Stimulated activated CD4-positive, alpha-beta T cell treated with anti-CD3 and anti-CD28 coated beads, Interleukin-1b, Interleukin-23, amount 100 ng/mL, for 24 hours (primary cell): ENCODE measurements at places on chromosomes 4 and X.

DNA sequence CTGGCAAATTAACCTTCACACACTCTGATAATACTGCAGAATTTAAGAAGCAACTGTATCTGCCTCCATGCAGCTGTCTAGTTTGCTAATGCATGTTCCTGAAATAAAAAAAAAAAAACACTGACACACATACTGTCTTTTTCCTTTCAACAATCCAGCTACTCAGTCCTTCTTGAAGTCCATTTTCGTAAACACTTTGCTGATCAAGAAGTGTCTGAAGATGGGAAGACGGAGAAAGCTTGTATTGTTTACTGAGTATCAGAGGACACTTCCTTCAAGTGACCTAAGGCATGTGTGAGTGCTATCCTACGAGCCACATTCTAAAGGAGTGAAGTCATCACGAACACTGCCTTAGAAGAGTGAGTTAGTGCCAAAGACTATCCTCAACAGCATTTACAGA is 82.6 kb downstream of the LUZP4 start:
- no peak for DNase-seq

- DNase-seq, result no peak
Observed at GRCh38 chr4:24736066-24736465, 59.3 kb upstream of the SOD3 start.

DNA sequence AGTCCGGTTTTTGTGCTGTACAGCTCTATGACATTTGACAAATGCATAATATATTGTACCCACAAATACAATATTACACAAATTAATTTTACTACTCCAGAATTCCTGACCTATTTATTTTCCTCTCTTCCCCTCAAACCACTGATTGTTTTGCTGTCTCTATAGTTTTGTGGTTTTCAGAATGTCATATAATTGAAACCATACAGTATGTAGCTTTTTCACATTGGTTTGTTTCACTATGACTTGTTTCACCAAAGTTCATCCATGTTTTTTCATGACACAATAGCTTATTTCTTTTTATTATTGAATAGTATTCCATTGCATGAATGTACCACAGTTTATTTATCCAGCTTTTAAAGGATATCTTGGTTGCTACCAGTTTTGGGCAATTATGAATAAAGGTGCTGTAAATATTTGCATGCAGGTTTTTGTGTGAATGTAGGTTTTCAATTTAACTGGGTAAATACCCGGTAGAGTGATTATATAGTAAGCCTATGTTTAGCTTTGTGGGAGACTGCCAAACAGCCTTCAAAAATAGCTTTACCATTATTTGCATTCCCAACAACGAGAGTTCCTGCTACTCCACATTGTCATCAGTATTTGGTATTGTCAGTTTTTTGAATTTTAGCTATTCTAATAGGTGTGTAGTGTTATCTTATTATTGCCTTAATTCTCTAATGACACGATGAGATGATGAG is 25.9 kb downstream of the RNF175 start:
- DNase-seq, result no peak

GRCh38 chr4:165834116-165834515 is 38.9 kb upstream of the TLL1 start:
- no peak for DNase-seq

DNA sequence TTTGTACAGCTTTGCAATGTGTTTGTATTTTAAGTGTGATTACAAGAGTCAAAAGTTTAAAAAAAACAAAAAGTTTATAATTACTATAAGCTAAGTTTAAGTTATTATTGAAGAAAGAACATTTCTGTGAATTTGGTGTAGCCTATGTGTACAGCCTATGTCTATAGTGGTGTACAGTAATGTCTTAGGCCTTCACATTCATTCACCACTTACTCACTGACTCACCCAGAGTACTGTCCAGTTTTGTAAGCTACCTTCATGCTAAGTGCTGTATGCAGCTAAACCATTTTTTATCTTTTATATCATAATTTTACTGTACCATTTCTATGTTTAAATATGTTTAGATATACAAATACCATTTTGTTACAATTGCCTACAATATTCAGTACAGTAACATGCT is 182.3 kb downstream of the RPA4 start:
- no peak for DNase-seq

- DNase-seq, result no peak
Observed at GRCh38 chrX:112865464-112866025, 24.9 kb upstream of the AMOT start.

GRCh38 chr4:56139241-56139827 is 190.6 kb downstream of the CEP135 start:
- DNase-seq, result no peak

DNA sequence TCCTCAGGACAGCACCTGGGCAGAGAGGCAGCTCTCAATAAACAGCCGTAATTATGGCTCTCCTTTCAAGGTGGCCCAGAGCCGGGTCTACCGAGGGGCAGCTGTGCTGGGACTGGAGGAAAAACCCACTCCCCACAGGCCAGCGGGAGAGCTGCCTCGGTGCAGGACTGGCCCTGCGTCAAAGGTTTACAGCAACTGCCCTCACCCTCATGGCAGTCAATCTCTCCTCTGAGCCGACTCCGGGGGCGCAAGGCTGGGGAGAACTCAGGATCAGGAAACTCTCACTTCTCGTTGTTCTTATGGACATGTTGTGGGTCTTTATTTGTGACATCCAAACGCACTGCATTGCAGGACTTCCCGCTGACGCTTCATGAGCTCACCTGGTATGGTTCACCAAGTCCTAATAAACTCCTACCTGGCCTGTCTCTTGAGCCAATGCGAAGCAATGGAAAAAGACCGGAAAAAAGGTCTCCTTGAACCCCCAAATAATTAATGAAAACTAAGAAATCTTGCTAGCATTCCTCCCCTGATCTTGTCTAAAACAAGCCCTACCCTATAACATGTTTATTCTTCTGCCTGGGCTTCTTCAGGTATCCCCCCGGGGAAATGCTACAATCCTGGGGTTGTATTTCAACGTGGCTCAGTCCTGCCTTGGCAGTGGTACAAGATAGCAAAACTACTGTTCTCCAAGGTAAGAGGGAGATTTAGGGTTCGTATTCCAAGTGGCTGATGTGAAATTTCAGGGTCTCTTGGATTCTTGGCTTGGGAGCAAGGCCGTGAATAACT is 50.1 kb upstream of the CDKN2AIP start:
- no peak for DNase-seq

GRCh38 chr4:153808175-153808574 is 19.3 kb upstream of the SFRP2 start:
- no peak for DNase-seq

DNA sequence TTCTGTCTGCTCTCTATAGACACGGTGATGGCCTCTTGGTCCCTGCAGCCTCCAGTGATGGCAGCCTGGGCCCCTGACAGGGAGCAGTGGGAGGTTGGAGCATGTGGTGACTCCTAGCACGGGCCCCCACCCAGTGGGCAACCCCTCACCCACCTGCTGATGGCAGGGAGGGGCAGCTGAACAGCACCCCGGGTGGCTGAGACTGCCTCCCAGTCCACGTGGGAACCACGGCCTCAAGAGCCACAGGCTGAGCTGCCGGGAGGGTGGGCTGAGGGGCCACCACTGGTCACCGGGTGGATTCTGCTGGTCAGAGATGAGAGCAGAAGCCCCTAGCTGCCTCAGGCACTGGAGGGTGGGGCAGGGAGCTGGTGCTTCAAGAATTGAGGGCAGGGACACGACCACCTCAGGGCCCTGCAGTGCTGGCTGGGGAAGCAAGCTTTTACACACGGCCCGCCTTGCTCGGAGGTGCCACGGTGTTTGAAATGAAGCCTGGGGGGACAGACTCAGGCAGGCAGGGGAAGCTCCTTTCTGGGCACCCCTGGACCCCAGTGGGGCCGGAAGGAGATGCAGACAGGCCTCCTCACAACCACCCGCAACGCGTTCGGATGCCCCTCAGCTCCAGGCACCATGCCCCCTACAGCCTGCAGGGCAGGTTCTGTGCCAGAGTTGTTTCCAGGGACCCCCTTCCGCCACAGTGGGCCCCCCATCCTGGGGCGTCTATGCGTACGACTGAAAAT is 6.3 kb upstream of the HAUS3 start:
- DNase-seq, result no peak

DNA sequence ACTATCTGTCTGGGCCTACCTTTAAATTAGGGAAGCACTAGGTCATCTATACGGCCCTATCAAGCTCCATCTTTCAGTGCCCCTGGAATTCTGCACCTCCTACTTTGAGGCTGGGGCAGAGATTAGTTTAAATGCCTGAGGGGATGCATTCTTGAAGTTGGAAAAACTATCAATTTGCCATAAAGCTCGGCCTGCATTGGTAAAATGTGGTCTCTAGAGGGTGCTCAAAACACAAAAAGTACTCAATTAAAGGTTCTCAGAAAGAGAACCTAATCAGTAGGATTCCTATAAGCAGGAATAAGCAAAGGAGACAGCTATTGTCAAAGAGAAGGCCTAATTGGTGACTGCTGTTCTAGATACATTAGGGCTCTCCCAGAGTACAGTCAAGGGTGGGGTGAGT is 111.7 kb downstream of the AMER1 start:
- no peak for DNase-seq

GRCh38 chr4:158238575-158238974 is 28.3 kb downstream of the TMEM144 start:
- DNase-seq, result no peak

DNA sequence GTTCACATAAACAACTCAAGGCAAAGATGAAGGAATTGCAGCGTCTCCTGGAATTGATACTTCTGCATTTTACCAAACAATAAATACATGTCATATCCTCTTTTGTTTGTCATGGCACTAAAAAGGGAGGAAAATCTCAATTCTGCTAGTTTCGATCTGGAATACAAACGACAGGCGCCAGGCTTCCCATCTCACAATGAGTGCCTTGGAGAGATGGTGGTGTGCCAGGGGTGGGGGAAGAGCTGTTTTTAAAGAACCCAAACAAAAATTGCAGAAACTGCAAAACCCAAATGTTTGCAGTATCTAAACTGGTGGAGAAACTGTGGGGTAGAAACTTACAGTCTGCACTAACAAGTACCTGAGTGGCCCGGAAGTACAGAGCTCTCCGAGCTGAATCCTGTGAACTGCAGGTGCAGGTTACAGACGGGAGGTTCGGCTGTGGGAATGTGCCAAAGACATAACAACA is 53.0 kb upstream of the KLF3 start:
- DNase-seq, result no peak

DNA sequence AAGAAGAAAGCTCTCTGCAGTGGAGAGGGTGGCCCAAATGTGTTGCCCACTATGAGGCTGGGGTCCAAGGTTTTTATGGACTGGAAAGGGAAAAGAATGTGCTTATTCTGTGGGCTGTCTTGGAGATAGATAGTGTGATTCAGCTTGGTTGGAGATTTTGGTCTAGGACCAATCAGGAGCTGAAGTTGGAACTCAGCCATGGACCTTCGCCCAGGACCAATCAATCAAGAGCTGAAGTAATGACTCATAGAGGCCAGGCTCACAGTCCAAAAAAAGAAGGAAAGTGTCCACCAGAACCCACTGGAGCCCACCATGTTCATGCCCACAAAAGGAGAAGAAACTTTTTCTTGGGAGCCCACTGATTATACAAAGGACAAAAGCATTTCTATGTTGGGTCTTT is 369.5 kb downstream of the UBE2NL start:
- DNase-seq, result no peak

- no peak for DNase-seq
Observed at GRCh38 chrX:48076343-48076742, 4.9 kb upstream of the ZNF630 start.
